ENCODE measurements at places on chromosomes 12 and 14.
A peak's percentile ranks its signal among the peaks of the same experiment; 100 is the strongest.

GRCh38 chr12:84058136-84058535 lies 854.5 kb downstream of the SLC6A15 start:
- DNase-seq, result no peak

- DNase-seq, result no peak
Measured at GRCh38 chr14:84554136-84554535, 975.8 kb upstream of the FLRT2 start.

- DNase-seq, result no peak
Measured at GRCh38 chr12:104059963-104060362, 4.4 kb upstream of the HCFC2 start.

- no peak for DNase-seq
Measured at GRCh38 chr14:74609721-74610120, 2.3 kb downstream of the LTBP2 start.

DNA sequence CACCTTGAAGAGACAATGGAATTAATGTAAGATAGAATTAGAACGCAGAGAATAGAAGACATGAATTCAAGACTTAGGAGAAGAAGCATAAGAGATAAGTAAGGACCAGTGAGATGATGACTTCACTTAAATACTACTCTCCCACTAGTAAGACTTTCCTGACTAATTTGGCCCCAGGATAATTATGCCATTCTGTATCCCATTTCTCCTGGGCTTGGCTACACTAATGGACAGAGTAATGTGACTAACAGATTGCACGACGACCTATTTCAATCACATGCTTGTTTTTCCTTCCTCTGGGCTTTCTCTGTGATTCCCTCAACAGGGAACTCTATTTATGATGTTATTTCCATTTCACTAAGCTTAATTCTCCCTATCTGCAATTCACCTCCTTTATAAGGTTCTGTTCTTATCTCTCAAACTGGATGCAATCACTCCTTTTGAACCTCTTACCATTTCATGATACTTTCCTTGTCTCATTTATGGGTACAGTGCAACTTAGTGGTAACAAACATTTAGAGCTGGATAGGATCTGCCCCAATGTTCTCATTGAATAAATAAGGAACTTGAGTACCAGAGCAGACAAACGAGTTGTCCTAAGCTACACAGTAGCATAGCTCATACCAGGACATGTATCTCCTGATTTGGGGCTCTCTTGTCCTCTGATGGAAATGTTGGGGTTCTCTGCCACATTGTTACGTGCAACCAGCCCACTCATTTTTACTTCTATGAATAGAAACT lies 102.7 kb downstream of the BTG1 start:
- no peak for DNase-seq

DNA sequence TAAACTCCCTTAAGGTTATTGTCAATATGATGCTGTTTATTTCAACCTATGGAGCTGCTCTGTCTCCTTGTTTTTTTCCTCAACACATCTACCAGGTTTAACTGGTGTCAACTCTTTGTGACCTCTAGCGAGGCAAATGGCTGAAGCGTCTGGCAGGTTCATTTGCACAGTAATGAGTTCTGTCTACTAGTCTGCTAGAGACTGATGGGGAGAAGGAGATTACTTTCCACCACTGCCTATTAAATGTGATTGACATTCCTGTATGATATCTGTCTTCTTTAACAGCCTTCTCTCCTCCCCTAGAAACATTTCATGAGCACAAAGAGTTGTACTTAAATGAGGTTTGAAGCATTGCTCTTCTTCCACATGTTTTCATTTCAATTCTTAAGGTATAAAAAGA lies 253.7 kb downstream of the SLC6A15 start:
- DNase-seq, result no peak

GRCh38 chr14:103508521-103509329 lies 13.9 kb downstream of the CKB start:
- DNase-seq, result no peak

GRCh38 chr12:26195250-26195640 lies at the start of gene SSPN:
SSPN (plus strand) TSS chr12:26195573; CDS start chr12:26195673, 100 bp downstream.
- no peak for DNase-seq

- DNase-seq, result no peak
Measured at GRCh38 chr14:100618763-100619320, 31.6 kb upstream of the BEGAIN start.

DNA sequence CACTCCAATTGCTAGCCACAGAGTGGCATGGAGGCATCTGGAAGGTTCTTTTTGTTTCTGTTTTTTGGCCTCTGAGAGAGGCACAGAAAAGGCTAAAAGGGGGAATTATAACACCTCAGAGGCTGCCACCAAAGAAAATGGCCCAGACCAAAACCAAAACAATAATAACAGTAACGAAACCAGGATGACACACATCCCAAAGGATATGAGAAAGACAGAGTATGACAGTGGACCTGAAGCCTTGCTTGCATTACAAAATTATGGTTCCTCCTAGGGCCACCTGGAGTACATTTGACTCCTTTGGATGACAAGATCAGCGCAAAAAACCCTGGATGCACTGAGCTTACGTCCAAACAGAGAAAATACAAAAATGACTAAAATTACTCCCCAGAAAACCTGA lies 152.7 kb downstream of the AEBP2 start:
- DNase-seq, result no peak

- no peak for DNase-seq
Measured at GRCh38 chr14:105015242-105015641, 5.6 kb downstream of the CDCA4 start.

- no peak for DNase-seq
Measured at GRCh38 chr12:115830633-115831032, 446.9 kb downstream of the MED13L start.

DNA sequence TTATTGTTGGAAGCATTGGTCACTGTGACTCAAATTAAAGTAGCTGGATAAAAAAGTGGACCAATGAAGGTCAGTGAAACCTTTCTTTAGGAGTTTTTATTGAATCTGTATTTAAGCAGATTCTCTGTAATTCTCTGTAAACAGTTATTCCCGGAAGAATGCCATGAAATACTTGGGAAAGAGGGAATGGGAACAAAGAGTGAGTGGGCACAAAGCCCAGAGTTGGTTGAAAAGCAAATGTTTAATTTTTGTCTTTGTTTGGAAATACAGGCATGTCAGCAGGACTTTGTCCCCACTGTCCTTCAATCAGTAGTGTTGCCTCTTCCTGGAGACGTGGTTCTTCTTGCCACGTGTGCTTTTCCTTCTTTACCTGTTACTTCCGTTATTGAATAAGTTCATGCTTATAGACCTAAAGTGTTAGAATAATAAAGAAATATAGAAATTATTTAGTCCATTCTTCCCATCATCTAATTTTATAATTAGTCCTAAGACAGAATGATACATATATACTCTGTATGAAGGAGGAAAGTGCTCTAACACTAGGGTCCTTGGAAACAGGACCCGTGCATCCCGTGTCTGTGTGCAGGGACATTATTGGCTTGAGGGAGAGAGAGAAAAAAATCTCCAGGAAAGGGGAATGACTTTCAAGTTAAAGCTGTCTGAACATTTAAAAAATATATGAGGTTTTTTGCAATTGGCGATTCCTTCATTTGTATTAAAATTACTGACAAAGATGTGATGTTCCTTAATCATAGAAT lies 2.0 kb upstream of the ANG start:
- no peak for DNase-seq

- no peak for DNase-seq
Measured at GRCh38 chr12:88202500-88202899, 60.4 kb downstream of the TMTC3 start.

DNA sequence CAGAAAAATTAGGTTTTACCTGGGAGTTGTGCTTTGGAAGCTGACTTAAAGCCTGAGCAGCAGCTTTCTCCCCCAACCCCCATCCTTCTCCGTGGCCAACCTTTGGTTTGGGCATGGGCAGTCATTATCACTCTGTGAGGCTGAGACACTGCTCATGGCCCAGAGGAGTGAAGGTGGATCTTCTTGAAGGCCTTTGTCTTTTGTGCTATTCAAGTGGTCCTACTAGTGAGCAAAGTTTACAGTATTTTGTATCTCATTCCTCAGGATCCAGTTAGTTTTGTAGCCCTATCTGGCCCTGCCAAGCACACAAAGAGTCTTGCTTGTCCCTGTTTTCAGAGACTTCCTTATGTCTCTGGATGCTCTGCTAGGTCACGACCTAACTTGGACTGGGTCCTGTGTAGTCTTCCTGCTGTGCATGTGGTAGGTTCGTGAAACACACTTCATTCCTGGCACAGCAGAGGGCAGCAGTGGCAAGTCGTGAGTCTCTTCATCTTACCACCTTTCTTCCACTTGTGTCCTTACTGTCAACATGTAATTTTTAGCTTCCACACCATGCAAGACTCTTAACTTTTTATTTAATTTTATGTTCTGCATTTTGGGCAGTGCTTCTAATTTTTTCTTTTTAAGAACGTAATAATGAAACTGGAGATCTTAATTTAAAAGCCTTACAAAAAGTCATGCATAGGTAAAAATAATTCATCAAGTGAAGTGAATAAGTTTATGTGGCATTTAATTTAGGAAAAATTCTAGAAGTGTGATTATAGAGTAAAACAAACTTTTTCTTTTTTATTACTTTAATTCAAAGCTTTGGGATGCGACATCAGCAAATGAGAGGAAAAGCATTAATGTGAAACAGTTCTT lies 53.7 kb downstream of the APAF1 start:
- DNase-seq, result peak; percentile 25
